Brain pericyte (primary cell): ENCODE measurements at places on chromosomes 3 and 15.

GRCh38 chr3:177441813-177442646 is 244.7 kb upstream of the TBL1XR1 start:
- no peak for DNase-seq

DNA sequence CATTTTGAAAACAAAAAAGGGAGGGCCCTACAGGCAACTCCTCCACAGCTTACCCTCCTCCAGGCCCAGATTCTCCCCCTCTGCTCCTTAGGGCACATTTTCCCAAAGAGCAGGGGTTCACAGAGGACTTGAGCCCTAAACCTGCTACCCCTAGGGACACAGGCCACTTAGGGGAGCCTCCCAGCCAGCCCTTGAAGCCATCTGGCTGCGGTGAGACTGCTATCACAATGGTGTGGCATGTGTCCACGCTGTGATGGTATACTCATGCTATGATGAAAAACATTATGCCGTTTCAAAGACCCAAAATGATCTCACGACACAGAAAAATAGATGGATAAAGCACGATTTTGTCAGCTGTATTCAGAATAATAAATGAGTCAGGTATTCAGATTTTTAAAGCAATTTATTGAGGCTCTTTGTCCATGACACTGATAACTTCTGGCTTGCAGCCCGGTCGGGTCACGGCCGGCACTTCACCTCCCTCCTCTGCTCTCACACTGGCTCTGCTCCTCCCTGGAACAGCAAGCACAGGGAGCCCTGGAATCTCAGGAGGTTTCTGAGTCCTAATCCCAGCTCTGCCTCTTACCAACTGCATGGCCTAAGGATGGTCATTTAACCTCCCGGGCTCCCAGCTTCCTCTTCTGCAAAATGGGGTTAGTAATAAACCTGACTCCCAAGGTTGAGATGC is 115.3 kb downstream of the MEGF11 start:
- DNase-seq, result no peak

GRCh38 chr3:84825817-84826216 is 133.0 kb upstream of the CADM2 start:
- no peak for DNase-seq

DNA sequence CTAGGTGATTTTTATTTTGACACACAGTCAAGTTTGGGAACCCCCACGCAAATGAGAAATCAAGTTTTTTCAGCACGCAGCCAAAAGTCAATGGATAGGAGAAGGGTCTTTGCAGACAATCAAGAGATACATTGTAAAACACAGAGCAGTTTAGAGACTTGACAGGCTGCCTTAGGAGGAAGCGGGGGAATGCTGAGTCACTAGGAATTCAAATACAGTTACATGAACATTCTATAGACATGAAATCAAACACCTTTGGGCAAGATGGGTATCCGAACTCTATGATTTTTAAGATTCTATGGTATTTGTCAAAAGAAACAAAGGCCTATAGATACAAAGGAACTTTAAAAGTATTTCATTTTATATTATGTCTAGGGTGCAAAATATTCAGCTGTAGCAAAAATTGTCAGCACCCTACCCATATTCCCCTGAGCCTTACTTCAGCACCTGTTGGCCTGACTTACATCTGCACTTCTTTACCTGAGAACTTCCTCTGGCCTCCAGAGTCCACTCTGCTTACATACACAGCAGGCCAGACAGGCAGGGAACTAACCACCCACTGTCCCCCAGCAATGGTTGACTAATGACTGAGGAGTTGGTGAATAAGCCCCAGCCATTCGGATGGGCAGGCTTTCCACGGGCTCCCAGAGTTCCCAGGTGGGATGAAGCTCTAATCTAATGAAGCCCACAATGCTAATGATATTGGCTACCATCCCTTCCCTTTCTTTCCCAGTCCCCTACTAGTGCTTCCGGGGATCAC is 289.3 kb upstream of the RORA start:
- no peak for DNase-seq

GRCh38 chr15:67715170-67715569 is 110.1 kb upstream of the SKOR1 start:
- DNase-seq, result no peak

- DNase-seq, result no peak
Measured at GRCh38 chr15:85430406-85431204, 50.2 kb downstream of the AKAP13 start.
